ENCODE measurements at places on chromosomes 2 and 18.
A peak's percentile ranks its signal among the peaks of the same experiment; 100 is the strongest.

DNA sequence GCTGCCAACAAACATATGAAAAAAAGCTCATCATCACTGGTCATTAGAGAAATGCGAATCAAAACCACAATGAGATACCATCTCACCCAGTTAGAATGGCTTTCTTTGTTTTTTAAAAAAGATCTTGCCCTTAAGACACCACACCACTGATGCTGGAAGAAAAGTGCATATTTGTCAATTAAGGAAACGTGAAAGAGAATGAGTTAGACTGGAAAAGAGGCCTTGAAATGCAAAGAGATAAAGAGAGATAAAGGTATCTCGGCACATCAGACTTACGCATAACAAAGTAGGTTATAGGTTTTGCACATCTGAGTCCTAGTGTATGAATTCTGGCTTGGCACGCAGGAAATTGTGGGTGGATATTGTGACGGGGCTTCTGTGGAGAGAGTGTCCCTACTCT, 149.5 kb downstream of the MTX2 start:
- DNase-seq = no peak

- peak; percentile 28 for DNase-seq
Measured at GRCh38 chr2:11743846-11744553, 2.4 kb upstream of the LPIN1 start.

- DNase-seq = no peak
Measured at GRCh38 chr18:46344416-46345180, 240.4 kb downstream of the HAUS1 start.

DNA sequence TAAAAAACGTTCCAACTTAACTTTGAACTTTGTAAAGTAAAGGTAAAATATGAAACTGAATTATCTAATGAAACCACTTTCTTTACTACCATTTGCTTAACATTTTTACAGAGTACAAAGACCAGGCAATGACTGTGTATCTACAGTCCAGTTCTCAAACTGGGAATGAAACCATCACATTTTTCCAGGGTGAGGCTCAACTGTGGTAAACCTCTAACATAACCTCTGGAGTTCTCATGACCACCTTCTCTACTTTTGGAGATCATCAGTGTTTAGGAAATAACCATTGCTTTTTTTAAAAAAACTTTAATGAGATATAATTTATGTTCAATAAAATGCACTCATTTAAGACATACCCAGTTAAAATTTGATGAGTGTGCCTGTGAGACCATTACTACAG, 223.5 kb downstream of the RNF152 start:
- DNase-seq = no peak

GRCh38 chr2:54473851-54474250, 17.7 kb downstream of the SPTBN1 start:
- no peak for DNase-seq
